ENCODE measurements at places on chromosomes 2 and 18.

- DNase-seq: no peak
These were observed 117.4 kb upstream of the ITGB6 start for GRCh38 chr2:160317181-160318099.

GRCh38 chr2:45299361-45299760 lies 290.1 kb upstream of the SIX2 start:
- no peak for DNase-seq

DNA sequence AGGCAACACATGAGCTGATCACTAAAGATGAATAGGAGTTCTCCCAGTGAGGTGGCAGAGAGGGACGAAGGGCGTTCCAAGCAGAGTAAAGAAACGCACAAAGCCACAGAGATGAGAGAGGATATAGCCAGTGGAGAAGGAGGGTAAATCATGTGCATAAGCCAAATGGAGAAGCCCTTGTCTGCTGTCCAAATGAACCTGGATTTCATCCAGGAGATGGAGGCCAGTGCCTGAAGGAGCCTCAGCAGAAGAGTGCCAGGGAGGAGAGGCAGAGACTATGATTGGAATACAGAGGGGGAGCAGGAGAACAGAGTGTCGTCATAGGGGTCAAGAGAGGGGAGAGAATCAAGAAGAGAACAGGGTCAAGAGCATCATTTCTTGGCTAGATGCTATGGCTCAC lies 48.9 kb upstream of the STPG4 start:
- DNase-seq: no peak

- DNase-seq: no peak
These were observed 153.5 kb downstream of the PXDN start for GRCh38 chr2:1590596-1591460.

DNA sequence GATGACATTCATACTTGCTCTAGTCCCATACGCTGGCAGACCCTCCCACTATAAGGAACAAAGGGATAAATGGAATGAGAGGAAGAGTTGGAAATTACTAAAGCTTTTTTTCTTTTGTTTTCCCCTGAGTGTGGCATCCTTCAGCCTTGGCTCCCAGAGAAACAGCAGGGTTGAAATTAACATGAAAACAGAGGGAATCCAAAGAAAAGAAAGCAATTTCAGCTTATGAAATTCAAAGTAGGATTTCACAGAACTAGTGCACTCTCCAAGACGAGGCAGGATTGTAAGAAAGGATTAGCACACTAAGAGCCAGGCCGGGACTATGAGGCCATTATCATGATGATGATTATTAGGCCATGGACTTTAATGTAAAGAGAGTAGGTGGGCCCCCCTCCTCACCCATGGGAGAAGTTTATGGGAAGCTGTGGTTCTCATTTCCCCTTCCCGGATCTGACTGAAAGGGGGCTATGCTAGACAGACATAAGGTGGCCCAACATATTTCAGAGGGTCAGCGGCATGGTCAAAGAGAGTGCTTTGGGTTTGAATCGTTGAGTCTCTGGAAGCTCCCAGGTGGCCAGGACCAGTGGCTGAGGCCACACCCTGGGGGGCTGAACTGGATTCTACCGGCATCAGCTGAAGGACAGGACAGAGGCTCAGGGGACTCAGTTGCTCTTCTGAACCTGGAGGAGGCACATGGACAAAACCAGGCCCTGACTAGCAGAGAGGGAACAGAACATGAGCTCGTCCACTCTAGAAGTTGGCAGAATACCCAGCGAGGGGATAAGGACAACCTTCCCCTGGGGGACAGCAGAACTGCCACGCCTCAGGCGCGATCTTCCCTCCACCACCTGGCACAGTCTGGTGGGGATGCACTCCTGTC lies 100.1 kb upstream of the ARL4C start:
- no peak for DNase-seq

DNA sequence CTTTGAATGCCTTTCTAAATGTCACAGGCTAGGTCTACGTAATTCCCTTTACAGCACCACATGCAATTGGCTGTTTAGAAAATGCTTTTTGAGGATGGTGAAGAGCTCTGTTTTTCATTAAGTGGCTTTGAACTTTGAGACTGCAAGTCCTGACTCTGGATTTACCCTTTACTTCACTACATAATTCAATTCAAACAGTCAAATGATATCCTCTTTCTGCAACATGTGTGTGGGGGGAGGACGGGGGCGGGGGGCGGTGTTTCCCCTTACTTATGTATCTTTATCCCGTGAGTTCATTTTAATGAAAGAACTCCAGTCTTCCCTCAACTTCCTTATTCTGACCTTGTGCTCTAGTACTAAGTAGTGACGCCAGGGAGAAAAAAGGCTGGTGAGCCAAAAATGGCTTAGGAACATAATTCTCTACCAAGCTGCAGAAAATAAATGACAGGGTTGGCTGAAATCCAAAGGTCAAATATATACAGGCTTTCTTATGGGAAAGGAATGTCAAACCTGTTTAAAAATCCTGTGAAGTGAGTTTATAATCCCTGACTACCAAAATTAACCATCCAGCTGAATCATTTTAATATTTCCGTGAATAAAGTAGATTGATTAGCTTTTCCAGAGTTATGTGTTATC lies 119.6 kb downstream of the SLC8A1 start:
- DNase-seq: no peak

DNA sequence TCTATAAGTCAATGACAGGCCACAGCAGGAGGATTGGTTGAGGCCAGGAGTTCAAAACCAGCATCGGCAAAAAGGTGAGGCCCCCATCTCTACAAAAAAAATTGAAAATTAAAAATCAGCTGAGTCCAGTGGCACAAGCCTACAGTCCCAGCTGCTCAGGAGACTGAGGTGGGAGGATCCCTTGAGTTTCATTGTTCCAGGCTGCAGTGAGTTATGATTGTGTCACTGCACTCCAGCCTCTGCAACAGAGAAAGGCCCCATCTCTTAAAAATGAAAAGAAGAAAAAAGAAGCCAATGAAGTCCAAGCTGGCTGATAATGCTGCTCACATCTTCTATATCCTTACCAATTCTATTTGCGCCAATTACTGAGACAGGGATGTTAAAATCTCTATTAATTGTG lies 39.1 kb downstream of the MRPS5 start:
- no peak for DNase-seq

DNA sequence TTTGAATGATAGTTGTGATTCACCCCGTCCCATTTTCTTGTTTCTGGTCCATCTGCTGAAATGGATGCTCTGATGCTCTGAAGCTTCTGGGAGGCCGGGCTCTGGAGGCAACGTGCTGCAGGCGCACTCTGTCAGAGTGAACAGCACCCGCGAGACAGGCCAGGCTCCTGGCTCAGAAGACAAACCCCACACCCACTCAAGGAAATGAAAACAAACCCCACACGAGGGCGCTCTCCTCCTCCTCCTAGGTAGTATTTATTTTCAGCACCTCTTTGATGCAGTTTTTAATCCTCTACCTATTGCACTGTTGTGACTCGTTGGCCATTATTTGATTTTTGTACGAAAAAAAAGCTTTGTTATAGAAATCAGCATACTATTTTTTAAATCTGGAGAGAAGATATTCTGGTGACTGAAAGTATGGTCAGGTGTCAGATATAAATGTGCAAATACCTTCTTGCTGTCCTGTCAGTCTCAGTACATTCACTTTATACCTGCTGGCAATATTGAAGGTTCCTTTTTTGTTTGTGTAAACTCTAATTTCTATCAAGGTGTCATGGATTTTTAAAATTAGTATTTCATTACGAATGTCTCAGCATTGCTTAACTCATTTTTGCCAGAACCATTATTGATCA lies 10.3 kb upstream of the CHST10 start:
- no peak for DNase-seq

- no peak for DNase-seq
These were observed 44.7 kb downstream of the C2orf42 start for GRCh38 chr2:70145851-70146739.

DNA sequence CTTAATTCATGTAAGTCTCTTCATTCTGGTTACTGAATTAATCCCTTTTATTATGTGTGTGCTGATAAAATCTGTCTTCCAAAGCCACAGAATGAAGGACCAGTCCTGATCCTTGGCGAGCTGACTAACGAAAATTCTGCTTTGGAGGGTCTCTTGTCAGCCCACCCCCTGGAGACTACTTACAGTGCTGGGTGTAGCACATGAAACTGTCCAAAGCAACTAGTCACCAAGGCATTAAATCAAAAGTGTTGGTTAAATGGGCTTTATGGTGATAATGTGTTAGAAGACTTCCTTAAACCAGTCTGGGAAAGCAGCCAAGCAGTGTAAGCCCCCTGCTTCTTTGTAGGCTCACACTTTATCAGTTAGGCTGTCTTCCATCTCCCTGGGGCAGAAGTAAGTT lies 420.2 kb downstream of the SUCLG1 start:
- no peak for DNase-seq

- no peak for DNase-seq
These were observed 29.6 kb downstream of the M1AP start for GRCh38 chr2:74618410-74619083.

DNA sequence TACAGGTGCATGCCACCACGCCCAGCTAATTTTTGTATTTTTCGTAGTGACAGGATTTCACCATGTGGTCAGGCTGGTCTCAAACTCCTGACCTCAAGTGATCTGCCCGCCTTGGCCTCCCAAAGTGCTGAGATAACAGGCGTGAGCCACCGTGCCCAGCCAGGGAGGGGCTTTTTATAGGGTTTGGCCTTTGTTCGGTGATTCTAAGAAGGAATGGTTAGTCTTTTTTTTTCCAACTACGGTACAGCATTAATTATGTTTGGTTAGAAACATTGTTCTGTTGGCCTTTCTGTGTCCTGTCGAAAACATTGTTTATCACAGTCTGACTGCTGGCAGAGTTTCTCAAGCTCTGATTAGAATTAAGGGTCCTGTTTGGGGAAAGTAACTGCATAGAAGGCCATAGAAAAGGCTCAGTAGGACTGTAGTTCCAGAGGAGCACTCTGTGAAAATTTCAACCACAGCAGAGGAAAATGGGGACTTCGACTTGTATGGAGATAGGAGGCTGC lies 19.3 kb upstream of the SMCHD1 start:
- DNase-seq: no peak

- DNase-seq: no peak
These were observed 352.7 kb upstream of the SLC39A10 start for GRCh38 chr2:195304310-195304709.

GRCh38 chr2:234478121-234478858 lies 18.6 kb downstream of the ARL4C start:
- DNase-seq: no peak

- no peak for DNase-seq
These were observed 397.2 kb upstream of the CDH2 start for GRCh38 chr18:28574175-28574574.

- no peak for DNase-seq
These were observed 23.5 kb downstream of the ITSN2 start for GRCh38 chr2:24336811-24337210.

- no peak for DNase-seq
These were observed 274.7 kb downstream of the ZNF521 start for GRCh38 chr18:25077038-25077943.

- DNase-seq: no peak
These were observed 178.4 kb upstream of the ALPP start for GRCh38 chr2:232200195-232200594.

GRCh38 chr2:182854375-182855105 lies 11.9 kb downstream of the FRZB start:
- no peak for DNase-seq

DNA sequence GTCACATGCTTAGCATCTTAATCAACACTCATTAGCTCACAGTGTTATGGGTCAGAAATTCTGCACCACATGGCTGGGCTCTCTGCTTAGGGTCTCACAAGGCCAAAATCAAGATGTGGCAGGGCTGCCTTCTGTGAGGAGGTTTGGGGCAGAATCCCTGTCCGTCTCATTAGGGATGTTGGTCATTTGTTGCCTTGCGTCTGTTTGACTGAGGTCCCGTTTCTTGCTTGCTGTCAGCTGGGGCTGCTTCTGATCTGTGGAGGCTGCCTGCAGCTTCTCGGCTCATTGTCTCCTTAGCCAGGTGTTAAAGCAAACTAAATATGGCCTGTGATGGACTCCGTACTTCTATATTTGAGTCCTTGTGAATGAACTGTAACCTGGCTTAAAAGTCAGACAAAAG lies 146.5 kb downstream of the NDUFA10 start:
- no peak for DNase-seq

GRCh38 chr2:24515831-24516230 lies 24.8 kb downstream of the NCOA1 start:
- no peak for DNase-seq

GRCh38 chr2:10785260-10785659 lies 27.3 kb downstream of the PDIA6 start:
- DNase-seq: no peak

DNA sequence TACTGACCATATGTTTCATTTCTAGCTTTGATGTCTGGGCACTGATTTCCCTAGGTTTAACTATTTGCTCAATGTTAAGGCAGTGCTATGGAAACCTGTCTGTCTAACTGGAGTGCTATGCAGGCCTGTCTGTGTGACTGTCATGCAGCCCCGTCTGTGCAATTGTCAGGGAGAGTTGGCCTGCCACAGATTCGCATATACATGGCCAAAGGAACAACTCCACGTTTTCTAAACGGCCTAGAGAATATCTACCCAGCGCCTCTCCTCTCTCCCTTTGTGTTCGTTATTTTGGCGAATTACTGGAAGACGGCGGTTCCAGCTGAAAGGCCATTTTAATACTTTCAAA lies 59.6 kb upstream of the PSME4 start:
- DNase-seq: no peak

GRCh38 chr2:102850888-102851287 lies 89.1 kb downstream of the TMEM182 start:
- no peak for DNase-seq

GRCh38 chr2:6073191-6074088 lies 381.3 kb downstream of the SOX11 start:
- DNase-seq: no peak

- no peak for DNase-seq
These were observed 151.8 kb downstream of the MBP start for GRCh38 chr18:76980663-76981395.

DNA sequence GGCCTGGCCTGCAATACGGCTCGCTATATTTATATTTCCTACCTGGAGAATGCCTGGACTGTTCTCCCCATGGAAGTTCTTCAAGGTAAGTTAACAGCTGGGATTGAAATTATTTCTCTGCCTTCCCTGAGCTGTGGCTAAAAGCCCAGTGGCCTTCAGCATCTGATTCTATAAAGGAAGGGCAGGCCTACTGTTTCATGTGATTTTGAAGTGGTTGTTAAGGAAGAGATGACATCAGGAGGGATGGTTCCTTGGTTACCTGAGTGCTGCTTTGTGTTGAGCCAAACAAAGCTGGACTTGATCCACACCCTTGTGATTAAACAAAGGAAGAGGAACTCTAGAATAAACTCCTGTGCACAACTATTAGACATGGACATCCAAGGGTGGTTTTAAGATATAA lies 61.6 kb downstream of the MFSD6 start:
- no peak for DNase-seq

- DNase-seq: no peak
These were observed 1.5 kb downstream of the ERBB4 start for GRCh38 chr2:212536817-212537725.

GRCh38 chr18:48934723-48935432 lies 15.9 kb downstream of the SMAD7 start:
- no peak for DNase-seq

GRCh38 chr2:151111599-151112278 lies 149.9 kb downstream of the RBM43 start:
- DNase-seq: no peak

- DNase-seq: no peak
These were observed 128.2 kb downstream of the KCNH7 start for GRCh38 chr2:162710287-162710890.

- DNase-seq: peak; percentile 57
These were observed 41.0 kb upstream of the EPC2 start for GRCh38 chr2:148603562-148603920.

- DNase-seq: no peak
These were observed 69.0 kb upstream of the DLGAP1 start for GRCh38 chr18:4524096-4524495.
